Mesenteric fat pad (tissue), 1 donor: ENCODE measurements at places on chromosomes 16 and 17.

GRCh38 chr17:61766520-61766919, 96.8 kb downstream of the BRIP1 start:
- no peak for DNase-seq

DNA sequence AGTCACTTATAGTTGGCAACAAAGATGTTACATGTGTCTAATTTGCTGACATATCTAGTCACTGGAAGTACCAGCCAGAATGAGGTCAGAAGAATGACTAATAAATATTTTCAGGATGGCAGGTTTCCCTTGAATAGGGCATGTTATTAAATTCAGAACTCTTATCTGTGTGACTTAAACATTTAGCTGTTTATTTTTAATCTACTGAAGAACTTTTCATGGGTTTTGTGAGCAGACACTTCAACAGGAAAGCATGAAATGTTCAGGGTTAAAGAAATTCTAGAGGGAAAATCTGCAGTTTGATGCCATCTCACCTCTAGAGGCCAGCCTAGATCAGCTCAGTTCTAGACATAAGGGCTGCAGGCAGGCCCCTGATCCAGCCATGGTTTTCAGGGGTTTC, 13.2 kb downstream of the JPT2 start:
- no peak for DNase-seq

DNA sequence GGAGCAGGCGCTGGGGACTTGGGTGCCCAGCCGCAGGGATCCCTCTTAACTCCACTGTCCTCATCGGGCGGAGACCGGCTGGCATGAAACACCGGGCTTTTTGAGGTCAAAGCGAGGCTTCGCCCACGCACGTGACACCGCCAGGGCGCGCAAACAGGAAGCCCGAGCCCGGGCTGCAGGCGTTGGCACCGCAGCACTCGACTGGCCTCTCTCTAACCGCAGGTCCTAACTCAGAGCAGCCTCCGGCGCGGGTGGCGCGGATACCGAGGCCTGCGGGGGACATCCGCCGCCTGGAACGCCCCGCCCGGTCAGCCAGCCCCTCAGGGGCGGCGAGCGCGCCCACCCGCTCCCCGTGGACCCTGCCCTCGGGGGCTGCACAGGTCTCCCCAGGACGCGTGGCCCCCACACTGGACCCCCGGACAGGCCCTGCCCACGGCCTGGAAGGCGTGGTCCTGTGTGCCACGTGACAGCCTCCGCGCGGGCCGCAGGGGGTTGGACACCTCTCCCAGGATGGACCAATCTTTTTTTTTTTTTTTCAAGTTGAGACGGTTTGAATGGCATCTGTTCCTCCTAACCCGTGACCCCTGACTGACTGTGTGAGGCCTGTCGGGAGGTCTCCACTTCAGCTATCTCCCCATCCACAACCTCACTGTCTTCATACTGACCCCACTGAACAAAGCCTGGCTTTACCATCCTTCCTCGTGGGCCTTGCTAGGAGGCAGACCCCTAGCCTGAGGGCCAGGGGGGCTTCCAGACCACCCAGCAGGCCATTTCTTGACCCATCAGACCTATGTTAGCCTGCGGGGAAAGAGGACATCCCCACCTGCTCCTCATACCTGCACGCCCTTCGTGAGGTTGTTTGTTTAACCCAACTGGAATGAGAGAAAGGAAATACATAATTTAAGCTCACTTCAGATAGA, 8.4 kb upstream of the SLC47A2 start:
- DNase-seq = no peak

DNA sequence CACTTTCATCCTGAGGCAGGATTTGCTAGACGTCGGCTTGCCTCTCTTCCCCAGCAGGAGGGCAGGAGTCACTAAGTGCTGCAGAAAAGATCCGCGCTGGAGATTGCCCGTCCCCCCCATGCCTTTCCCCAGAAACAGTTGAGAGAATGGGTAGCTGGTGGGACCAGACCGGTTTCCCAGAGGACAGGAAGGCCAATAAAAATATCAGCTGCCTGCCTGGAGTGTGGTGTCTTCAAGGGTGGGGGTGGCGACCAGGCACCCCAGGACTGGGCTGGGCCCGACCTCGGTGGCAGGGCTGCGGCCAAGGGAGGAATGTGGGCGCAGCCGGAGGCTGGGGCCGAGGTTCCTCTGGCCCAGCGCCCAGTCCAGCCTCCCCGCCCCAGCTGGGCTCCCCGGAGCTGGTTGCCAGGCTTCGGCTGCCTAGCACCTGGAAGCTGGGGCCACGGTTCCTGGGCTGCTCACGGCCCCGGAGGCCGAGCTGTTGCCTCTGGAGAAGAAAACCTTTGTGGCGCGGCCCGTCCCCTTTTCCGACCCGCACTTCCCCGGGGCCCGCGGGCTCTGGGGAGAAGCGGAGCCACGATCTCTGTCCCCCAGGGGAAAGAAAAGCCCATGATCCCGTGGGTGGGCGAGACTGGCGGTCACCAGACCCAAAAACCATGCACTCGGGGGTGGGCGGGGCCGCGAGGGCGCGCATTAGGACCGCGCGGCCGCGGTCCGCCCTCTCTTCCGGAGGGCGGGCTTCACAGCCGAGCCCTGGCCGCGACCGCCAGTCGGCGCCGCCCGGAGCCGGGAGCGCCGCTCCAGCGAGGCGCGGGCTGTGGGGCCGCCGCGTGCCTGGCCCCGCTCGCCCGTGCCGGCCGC, at the start of gene TRAF4:
Gene TRAF4 (plus strand): TSS at position 769 of the 861 bp plus-strand sequence. CDS start 102 bp downstream, outside the sequence.
- no peak for DNase-seq

DNA sequence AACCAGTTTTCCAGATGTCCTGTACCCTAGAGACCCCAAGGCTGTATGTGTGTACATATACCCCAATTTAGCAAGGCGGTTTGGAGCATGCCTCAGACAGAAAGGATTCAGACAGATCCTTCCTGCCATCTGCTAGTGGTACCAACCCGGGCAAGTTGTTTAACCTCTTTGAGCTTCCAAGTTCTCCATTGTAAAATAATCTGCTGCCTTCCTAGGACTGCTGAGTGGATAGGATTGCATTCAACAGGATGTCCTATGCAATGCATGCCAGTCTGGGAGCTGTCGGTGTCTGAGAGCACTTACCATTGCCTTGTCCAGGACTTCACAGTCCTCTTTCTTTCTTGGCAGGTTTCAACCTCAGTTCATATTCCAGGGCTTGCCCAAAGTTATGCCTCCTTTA, 1.9 kb downstream of the CDH13 start:
- no peak for DNase-seq

DNA sequence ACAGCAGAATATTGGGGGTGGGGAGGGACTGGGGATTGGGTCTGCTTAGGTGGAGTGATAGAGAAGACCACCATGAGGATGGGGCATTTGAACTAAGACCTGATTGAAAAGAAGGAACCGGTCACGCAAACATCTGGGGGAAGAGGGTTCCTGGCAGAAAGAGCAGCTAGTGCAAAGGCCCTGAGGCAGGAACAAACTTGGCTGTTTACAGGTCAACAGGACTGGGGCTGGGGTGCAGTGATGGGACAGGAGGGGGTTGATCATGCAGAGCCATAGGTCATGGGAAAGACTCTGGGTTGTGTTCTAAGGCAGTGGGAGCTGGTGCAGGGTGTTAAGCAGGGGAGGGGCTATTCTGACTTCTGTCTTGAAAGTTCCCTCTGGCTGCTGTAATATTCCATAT, 1.9 kb downstream of the DRG2 start:
- no peak for DNase-seq

DNA sequence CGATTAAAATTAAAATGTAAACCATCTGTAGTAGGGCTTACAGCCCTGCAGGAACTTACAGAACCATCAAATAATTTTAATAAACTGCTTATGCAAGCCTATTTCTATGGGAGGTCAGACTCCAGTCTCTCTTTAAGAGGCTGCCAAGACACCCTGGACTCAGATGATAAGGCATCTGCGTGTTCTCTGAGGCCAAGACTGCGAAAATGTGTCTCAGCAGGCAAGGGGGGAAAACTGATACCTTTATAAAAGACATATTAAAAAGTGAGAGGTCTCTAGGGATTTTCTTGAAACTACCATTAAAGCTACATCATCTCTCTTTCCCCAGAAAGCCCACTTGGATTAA, 32.2 kb downstream of the MPHOSPH6 start:
- DNase-seq = no peak

GRCh38 chr16:68310437-68310773, 341 bp downstream of the SLC7A6OS start:
- DNase-seq = no peak

- DNase-seq = no peak
These were observed 14.0 kb downstream of the LASP1 start for GRCh38 chr17:38883592-38884526.

- DNase-seq = no peak
These were observed 93.6 kb upstream of the NOG start for GRCh38 chr17:56499799-56500388.

DNA sequence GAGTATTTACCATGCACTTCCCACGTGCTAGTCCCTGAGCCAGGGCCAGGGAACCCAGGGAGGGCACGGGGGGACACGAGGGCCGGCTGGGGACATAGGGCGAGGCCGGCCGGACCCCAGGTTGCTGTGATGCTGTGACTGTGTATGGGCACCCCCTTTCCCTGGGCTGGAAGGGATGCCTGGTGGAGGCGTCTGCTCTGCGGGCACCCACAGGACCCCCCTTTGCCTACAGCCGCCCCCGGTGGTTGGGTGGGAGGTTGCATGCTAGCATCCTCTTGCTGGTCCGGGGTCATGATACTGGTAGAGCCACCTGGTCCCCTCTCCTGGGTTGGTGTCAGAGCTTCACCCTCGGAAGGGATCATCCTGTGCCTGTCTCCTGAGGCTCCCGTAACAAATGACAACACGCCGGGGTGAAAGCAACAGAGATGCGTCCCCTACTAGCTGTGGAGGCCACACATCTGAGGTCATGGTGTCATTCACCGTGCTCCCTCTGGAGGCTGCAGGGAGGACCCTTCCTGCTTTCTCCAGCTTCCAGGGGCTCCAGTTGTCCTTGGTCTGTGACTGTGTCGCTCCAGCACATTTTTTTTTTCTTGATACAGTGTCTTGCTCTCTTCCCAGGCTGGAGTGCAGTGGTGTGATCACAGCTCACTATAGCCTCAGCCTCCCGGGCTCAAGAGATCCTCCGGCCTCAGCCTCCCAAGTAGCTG, 3.1 kb upstream of the CIAO3 start:
- no peak for DNase-seq

GRCh38 chr16:26951950-26952349, 114.8 kb upstream of the C16orf82 start:
- DNase-seq = no peak

GRCh38 chr17:81641825-81642489, 5.0 kb downstream of the TSPAN10 start:
- DNase-seq = no peak

- DNase-seq = no peak
These were observed 7.9 kb upstream of the BAHCC1 start for GRCh38 chr17:81387100-81388090.

DNA sequence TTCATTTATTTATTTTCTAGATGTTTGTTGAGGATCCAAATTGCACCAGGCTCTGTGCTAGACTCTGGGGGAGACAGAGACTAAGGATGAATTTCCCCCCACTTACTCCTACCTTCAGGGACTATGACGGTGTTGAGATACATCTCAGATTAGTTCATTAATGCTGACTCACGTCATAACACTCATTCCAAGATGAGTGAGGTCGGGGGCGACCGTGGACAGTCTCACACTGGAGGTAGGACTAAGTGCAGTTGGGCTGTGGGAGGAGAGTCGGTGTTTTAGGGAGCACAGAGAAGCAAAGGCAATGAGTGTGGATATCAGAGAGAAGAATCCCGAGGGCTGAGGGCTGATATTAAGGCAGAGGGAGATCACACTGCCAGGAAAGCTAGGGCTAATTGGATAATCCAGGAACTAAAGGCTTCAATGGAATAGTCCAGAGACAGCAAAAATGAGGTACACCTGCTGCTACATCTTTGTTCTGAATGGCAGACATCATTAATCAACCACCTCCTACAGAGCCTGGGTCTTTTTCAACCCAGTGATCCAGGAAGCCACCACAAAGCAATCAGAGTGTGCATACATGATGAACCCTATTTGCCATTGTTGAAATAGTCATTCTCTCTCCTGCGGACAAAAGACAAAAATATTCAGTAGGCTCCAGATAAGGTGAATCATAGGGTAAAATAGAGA, 38.6 kb upstream of the CACNG4 start:
- no peak for DNase-seq

- DNase-seq = no peak
These were observed 46.2 kb downstream of the DUSP14 start for GRCh38 chr17:37535906-37536305.

DNA sequence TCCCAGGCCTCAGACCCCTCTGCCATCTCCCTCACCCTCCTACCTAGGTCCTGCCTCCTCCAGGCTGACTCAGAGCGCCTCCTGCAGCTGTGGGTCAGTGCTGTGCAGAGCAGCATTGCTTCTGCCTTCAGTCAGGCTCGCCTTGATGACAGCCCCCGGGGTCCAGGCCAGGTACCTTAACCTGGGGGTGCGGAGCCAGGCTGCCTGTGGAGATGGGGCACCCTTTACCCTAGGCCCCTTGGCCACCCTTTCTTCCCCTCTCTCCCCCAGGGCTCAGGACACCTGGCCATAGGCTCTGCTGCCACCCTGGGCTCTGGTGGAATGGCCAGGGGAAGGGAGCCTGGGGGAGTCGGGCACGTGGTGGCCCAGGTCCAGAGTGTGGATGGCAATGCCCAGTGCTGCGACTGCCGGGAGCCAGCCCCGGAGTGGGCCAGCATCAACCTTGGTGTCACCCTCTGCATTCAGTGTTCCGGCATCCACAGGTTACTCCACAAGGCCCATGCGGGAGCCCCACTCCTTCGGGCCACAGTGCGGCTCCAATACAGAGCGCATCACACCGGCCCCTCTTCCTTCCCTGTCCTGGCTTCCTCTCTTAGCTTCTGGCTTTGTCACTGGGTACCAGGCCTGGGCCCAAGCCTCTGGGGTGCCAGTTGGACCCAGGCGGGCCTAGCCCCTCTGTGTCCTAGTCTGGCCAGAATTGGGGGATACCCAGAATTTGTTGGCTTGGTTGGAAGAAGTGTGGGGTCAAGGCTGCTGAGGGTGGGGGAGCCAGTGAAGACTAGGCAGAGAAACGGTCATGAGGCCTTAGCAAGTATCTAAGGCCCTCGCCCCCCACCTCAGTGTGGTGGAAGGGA, 5.0 kb upstream of the KCTD11 start:
- DNase-seq = no peak

- peak; percentile 73 for DNase-seq
These were observed 18.6 kb upstream of the PITPNM3 start for GRCh38 chr17:6574687-6575595.

DNA sequence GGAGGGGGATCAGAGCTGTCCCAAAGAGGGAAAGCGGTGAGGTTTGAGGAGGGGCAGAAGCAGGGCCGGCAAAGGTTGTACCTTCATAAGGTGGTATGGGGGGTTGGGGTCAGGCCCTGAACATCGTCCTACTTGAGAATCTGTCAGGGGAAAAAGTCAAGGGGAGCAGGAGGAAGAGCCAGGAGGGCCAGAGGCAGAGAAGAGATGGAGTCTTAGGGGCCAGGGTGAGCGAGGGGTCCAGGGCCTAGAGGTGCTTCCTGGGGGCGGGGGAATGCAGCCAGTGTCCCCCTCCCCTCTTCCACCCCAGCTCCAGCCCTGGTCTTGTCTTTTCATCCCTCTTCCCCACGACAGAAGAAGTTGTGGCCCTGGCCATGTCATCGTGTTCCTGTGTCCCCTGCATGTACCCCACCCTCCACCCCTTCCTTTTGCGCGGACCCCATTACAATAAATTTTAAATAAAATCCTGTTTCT, 1.3 kb upstream of the PRRT2 start:
- no peak for DNase-seq
